ENCODE measurements at places on chromosomes 6 and 20.

DNA sequence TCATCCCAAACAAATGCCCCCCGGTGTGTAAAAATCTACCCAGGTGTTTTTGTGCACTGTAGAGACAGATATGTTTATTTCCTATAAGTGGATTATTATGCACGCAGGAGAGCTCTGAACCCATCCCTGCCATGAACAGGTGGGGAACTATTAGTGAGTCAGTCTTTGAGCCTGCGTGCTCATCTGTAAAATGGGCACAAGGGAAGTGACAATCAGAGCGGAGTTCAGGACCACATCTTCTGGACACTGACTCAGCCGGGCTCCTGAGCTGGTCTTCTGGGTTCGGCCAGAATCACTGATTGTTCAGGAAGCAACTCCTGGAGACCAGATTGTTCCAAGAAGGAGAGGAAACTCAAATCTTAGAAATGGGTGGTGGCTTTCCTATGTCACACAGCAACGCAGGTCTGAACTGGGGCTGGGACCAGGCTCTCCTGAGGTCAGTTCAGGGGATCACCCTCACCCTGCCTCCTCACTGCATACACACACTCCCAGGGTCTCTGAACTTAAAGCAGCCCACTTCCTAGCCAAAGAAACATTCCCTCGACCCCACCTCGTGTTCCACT, 27.3 kb upstream of the TGM2 start:
- DNase-seq = no peak

- DNase-seq = no peak
Measured at GRCh38 chr20:2509468-2509781, 710 bp upstream of the ZNF343 start.

DNA sequence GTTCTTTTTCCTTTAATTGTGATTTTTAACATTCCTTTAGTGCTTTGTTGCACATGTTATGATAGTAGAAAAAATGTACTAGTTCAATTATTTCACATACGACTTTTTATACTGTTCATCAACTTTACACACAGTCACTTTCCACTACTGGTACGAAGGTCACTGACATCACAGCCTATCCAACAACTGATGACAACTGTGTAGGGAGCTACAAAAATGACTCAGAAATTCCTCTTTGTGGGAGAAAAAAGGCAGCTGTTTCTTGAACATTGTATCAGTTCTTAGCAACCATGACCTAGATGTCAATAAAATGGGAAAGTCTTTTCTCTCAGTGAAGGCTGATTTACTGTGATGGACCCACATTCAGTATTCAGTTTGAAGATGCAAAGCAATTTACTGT, 7.0 kb upstream of the ID4 start:
- DNase-seq = no peak

- no peak for DNase-seq
Measured at GRCh38 chr6:16933961-16934360, 167.9 kb upstream of the STMND1 start.

- no peak for DNase-seq
Measured at GRCh38 chr20:31573555-31574321, 31.4 kb upstream of the ID1 start.

- no peak for DNase-seq
Measured at GRCh38 chr6:12977806-12978205, 261.2 kb downstream of the PHACTR1 start.

GRCh38 chr20:49786668-49787370, 25.8 kb upstream of the SLC9A8 start:
- no peak for DNase-seq

Data from cortex of kidney (tissue), 1 donor.